ENCODE measurements at places on chromosomes 11 and 22.
A peak's percentile ranks its signal among the peaks of the same experiment; 100 is the strongest.

GRCh38 chr22:42596336-42596735 is 18.3 kb downstream of the POLDIP3 start:
- no peak for DNase-seq

DNA sequence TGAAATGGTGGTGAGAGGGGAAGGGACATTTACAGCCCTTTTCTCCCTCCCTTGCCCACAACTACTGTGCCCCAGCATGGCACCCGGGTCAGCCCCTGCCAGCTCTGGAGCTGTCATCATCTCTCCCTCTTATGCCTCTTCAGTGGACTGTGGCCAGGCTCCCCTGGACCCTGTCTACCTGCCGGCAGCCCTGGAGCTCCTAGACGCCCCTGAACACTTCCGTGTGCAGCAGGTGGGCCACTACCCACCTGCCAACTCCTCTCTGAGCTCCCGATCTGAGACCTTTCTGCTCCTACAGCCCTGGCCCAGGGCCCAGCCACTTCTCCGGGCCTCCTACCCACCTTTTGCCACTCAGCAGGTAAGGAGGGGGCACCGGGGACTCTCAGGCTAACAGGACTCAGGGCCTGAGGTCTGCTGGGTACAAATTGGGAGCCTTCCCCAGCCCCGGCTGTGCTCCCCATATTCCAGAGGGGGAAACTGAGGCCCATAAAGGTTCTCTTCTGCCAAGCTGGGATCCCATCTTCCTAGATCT is 2.9 kb downstream of the TMEM132A start:
- no peak for DNase-seq

- no peak for DNase-seq
Observed at GRCh38 chr11:33531743-33532181, 168.9 kb downstream of the C11orf91 start.

- no peak for DNase-seq
Observed at GRCh38 chr11:60155931-60156330, 27.0 kb downstream of the MS4A6A start.

DNA sequence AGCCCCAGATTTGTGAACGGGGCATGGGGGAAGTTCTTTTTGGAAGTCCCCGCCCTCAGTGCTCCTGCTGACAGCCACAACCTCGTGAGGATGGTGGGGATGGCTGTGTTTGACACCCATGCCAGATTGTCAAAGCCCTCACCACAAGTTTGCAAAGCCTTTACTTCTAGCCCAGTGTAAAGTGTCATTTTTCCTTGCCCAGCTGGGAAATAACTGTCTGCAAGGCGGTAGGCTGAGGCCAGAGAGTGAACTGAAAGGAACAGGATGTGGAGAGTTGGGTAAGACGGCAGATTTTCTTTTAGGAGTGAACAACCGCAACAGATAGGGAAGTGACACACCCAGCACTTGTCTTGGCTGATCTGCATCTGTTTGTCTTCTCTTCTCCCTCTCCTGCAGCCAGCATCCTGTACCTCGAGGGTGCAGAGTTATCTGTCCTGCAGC is 13.6 kb downstream of the IL17RA start:
- DNase-seq, result no peak

GRCh38 chr11:35419184-35419829 is at the start of gene SLC1A2:
TSS of gene SLC1A2 (minus strand) at chr11:35419558. CDS start at chr11:35418966, 592 bp downstream.
- peak; percentile 5 for DNase-seq

- peak; percentile 68 for DNase-seq
Observed at GRCh38 chr11:118918128-118918685, 7.5 kb downstream of the BCL9L start.

GRCh38 chr11:73950869-73951710 is at the start of gene DNAJB13:
TSS of gene DNAJB13 (plus strand) at chr11:73951026. CDS start at chr11:73951070, 44 bp downstream.
- no peak for DNase-seq

GRCh38 chr11:119421941-119422808 is 797 bp downstream of the THY1 start:
- peak; percentile 52 for DNase-seq

GRCh38 chr22:44793106-44793505 is 40.7 kb downstream of the ARHGAP8 start:
- no peak for DNase-seq

GRCh38 chr11:116776522-116776984 is 3.8 kb upstream of the BUD13 start:
- DNase-seq, result no peak

DNA sequence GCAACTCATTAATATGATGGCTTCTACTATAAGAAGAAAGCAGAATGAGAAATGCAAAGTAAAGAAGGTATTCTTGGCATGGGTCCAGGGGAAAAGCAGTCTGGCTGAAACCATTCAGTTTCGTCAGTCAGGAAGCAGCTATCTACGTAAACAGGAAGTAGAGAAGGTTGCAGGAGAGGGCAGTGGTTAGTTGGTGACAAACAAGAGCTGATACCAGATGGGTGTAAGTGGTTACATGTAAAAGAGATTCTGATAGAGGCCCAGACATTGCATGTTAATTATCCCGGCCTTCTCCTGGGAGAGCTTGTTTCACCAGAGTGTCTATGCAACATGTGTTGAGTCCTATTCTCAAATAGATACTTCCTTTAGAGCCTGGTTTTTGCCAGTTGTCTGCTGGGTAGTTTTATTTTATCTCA is 58.4 kb upstream of the PSMA1 start:
- no peak for DNase-seq

GRCh38 chr22:17954860-17955587 is 69.3 kb downstream of the MICAL3 start:
- no peak for DNase-seq

DNA sequence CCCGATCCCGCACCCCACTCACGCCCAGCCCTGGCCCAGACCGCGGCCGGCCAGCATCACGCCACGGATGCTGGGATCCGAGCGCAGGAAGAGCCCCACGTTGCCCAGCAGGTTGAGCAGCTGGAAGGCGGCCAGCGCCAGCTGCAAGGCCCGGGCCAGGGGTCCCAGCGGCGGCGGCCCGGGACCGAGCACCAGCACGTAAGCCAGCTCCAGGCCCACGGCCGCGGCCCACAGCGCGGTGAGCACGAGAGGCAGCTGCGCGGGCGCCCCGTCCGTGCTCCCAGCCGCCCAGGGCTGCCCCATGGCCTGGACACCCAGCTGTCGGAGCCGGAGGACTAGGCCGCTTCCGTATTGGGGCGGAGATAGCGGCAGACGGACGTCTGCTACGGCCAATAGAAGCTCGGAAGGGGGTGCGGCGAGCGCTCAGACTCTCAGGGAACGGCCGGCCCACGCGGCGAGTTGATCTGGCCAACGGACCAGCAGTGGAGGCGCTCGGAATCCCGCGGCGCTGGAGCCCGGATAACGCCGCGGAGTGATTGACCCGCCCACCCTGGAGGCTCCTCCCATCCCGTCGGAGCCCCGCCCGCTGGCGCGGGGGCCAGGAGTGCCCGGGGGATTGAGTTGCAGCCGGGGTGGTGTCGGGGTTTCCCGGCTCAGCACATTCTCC is at the start of gene ZDHHC24:
ZDHHC24 (minus strand) TSS at position 348 of the 667 bp plus-strand sequence; CDS start at position 303, 45 bp downstream.
- DNase-seq, result peak; percentile 98

DNA sequence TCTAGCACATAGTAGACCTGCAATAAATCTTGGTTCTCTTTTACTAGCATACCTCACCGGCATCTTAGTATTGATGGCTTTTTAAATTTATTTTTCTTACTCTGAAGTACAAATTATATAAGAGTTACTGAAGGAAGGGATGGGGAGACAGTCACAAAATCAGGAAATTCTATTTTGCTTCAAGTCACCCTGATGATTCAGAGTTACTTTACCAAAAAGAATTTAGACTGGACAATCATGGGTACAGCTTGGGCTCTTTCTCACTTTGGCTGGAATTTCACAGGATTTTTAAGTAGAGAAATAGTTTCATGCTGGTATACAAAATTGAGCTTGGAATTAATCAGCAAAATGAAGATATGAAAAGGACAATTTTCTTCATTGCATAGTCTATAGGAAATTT is 919.2 kb downstream of the METTL15 start:
- DNase-seq, result no peak

GRCh38 chr11:93370260-93370659 is 39.7 kb downstream of the DEUP1 start:
- DNase-seq, result no peak

- no peak for DNase-seq
Observed at GRCh38 chr22:46233231-46233630, 16.9 kb downstream of the CDPF1 start.

DNA sequence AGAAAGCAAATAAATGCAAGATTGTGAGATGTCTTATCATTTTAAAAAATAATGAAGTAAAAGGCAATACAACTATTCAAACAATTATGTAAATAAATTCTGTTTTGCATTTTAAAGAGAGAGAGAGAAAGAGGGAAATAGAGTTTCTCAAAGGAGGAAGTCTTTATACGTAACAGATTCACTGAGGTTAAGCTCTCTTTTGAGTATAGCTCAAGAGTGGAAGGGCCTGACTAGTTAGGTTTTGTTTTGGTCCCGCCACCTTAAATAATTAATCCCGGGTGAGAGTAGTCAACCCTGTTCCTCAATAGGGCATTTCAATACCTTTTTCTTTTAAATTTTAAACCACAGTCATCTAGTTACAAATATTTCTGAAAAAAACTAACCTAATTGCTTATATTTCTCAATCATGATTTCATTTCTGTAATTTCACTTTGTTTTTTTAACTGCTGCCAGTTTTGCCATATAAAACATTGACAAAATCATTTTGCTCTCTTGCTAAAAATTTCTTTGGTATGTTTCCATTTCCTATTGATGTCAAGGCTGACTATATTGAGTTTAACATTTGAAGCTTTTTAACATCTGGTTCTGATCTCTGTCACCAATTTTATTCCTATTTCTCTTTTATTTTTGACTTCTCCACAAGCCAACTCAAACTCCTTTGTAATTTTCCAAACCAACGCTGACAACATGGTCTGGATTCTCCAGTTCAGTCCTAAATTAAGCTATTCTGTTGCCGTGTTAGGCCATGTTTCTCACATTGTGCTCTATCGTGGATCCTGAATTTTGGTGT is 10.3 kb downstream of the OR10D3 start:
- DNase-seq, result no peak

GRCh38 chr11:109697140-109697843 is 275.3 kb downstream of the C11orf87 start:
- no peak for DNase-seq

- no peak for DNase-seq
Observed at GRCh38 chr11:128171506-128171905, 415.9 kb downstream of the ETS1 start.

- DNase-seq, result no peak
Observed at GRCh38 chr11:130995266-130995665, 79.0 kb upstream of the SNX19 start.

DNA sequence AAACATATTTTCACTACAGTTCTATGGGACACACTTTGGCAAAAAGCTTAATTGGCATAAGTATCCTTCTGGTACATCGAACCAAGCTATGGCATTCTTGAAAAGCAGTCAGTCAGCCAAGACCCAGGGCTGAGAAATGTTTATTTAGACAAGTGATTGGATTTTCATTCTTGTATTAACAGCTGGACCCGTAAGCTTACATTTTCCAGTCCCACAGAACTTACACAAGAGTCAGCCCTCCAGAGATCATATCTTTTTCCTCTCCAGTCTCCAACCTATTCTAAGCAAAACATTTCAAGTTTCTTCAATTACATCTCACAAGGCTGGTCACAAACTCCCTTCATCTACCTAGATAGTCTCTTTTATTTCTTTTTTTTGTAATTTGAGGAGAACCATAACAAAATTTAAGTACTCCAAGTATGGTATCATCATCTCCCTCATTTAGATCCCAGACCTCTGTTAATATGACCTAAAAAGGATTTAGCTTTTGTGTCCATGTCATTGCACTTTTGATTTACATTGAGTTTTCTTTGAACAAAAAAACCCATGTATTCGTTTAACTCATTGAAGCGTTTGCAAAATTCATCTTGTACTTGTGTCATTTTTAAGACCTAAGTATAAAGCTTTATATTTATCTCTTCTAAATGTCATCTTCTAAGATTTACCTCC is 67.9 kb upstream of the GRK3 start:
- DNase-seq, result no peak

- DNase-seq, result no peak
Observed at GRCh38 chr22:46001046-46001425, 24.1 kb upstream of the WNT7B start.

- DNase-seq, result peak; percentile 42
Observed at GRCh38 chr11:34180040-34180813, 74.8 kb downstream of the NAT10 start.

DNA sequence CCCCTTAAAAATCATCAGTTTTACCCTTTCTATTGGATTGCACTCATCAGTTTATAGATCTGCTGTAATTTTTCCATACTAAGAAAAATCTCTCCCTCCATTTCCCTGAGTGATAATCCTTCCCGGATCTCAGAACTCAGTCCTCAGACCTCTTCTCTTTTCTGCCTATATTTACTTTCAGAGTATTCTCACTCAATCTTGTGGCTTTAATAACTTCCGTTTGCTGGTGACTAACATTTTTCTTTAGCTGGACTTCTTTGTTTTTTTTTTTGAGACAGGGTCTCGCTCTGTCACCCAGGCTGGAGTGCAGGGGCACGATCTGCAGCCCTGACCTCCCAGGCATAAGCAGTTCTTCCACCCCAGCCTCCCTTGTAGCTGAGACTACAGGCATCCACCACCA is 10.4 kb downstream of the ATXN10 start:
- DNase-seq, result no peak

- DNase-seq, result no peak
Observed at GRCh38 chr11:19392321-19392720, 151.6 kb upstream of the E2F8 start.

GRCh38 chr22:28544431-28544868 is 135.2 kb downstream of the TTC28 start:
- DNase-seq, result no peak

DNA sequence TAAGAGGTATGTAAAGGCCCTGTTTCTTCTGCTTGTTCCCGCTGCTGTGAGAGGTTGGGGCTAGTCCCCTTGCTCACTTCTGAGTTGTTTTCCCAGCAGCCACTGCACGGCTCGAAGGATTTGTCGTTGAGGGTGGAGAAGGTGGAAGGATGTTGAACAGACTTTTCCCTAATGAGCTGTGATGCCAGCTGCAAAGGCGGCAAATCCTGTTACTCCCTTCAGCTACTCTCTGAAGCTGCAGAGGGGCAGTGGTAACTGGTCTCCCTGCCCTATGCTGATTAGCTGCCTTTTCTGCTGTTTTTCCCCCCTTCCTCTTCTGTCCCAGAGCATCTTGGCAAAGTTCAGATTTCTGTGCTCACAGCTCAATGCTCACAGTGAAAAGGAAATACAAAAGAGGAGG is 90.4 kb upstream of the SLC25A18 start:
- DNase-seq, result no peak

Data from thyroid gland (tissue), 4 donors.